Stimulated activated naive CD4-positive, alpha-beta T cell treated with Interleukin-2 at 50 U/mL for 16 hours (primary cell): ENCODE measurements at places on chromosomes 4 and X.

DNA sequence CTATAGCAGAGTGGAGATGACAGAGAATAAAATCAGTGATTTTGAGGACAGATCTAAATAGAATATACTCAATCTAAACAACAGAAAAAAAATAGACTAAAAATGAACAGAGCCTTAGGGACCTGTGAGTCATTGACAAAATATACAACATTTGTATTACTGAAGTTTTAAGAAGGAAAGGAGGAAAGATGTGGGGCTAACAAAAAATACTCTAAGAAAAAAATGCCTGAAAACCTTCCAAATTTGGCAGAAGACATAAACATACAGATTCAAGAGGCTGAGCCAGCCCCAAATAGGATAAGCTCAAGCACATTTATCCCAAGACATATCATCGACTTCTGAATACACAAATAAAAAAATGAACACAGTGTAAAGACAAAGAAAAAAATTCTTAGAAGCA is 123.6 kb upstream of the INTU start:
- DNase-seq, result no peak

- no peak for DNase-seq
Observed at GRCh38 chrX:85052636-85053343, 49.1 kb downstream of the APOOL start.

- DNase-seq, result no peak
Observed at GRCh38 chr4:28557755-28558154, 1697.1 kb downstream of the STIM2 start.

DNA sequence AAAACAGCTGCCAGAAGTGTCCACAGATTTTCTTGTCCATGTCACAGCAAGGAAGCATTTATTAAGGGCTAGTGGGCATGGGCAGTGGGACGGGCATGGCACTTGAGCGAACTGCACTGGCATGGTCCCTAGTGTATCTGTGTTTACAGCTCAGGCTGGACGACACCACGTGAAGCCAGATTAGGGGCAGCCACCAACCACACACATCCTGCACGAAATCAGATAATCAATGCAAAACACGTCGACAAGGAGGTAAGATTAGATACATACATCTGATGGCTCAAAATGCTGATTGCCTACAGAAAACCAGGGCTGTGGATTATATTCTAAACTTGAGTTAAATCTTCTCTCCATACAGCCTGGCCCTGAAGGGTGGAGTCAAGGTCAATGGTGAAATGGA is 103.8 kb upstream of the ATP6AP2 start:
- no peak for DNase-seq

GRCh38 chr4:84535901-84536300 is 36.8 kb upstream of the NKX6-1 start:
- no peak for DNase-seq

DNA sequence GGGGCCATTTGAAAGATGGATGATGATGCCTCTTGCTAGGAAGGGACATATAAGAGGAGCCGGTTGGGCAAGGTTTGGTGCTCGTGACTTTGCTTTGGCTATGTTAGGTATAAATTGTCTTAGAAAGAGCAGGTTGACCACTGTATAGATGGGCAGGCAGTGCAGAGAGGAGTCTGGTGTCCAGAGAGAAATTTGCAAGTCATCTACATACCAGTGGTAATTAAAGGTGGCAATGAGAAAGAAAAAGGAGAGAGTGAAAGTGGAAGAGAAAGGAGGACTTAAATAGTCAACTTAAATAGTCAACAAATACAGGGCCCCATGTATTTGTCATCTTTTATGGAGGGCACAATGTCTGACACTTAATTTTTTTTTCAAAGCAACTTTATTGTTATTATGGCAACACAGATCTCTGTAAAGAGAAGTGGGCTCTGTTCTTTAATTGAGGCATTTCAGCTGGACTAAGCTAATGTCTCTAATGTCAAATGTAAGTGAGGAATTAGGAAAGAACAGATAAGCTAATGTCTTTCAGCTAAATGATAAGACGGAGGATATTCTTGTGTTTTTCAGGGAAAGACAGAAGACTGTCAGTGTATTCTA is 75.4 kb upstream of the ANXA3 start:
- no peak for DNase-seq

- no peak for DNase-seq
Observed at GRCh38 chr4:130336585-130337217, 1240.7 kb downstream of the C4orf33 start.

DNA sequence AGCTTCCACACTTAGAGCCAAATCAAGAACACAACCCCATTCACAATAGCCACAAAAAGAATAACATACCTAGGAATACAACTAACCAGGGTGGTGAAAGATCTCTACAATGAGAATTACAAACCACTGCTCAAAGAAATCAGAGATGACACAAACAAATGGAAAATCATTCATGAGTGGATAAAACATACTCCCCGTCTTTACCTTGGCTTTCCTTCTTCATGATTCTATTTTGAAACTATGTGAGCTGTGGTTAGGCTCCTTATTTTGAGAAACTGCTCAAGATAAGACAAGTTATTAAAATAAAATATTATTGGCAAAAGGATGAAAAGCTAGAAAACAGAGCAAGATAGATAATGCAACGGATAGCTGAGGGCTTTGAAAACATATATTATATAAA is 598.1 kb upstream of the FAT1 start:
- no peak for DNase-seq

GRCh38 chr4:41655177-41655576 is 93.3 kb downstream of the PHOX2B start:
- no peak for DNase-seq

- DNase-seq, result no peak
Observed at GRCh38 chr4:107988763-107989035, 990 bp upstream of the HADH start.

DNA sequence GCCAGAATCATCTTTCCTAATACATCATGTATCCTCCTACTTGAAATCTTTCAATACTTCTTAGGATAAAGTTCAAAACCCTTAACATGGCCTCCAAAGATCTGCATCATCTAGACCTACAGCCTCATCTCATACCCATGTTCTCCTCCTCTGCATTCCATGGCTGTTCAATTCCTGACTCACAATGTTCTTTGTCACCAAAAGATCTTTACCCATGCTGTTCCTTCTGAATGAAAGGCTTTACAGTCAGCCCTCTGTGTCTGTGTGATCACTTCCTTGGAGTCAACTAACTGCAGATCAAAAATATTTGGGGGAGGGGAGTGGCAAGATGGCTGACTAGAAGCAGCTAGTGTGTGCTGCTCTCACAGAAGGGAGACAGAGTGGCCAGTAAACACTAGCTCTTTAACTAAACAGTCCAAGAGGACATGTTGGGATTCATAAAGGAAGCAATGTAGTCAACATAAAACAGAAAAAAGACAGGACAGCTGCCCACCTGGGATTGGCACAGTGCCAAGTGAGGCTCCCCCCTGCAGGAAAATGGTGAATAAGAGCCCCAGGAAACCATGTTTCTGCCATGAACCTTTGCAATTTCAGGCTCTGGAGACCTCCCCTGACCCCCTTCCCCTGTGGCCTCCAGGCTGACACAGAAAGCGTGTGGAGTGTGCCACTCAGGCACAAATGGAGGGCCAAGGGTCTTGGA is 31.9 kb downstream of the CBR4 start:
- no peak for DNase-seq

DNA sequence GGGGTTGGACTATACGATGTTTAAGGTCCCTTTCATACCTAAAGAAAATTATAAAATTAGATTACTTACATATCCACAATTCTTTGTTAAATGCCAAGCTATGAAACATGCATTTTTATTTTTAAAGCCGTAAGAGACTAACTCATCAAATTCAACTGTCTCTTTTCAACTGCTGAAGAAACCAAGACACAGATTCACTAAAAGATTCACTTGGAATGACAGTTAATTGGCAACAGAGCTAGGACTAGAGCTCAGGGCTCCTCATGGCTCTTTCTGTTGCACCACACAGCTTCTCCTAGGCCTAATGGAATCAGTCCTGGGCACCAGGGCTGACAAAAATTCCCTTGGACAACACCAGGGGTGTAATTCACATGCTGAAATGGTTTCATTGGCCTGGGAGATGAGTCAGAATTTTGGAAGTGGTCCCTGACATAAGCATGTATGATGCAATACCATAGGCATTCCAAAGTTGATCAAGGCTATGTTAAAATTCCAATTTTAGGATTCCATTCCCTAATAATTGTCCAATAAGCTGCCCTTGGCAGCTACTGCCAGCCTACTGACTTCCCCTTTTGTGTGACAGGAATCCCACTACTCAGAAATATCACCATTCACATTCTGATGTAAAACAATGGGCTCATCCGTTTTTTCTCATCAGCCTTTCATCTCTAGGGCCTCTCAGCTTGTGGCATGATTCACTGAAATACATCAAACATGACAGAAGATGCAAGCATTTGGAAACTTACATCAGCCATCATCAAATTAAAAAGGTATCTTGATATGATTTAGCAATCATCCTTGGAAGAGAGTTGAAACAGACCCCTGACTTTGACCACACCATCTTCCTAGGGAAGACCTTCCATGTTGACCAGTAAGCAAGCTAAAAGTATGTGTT is 54.2 kb downstream of the PLAC1 start:
- DNase-seq, result no peak

DNA sequence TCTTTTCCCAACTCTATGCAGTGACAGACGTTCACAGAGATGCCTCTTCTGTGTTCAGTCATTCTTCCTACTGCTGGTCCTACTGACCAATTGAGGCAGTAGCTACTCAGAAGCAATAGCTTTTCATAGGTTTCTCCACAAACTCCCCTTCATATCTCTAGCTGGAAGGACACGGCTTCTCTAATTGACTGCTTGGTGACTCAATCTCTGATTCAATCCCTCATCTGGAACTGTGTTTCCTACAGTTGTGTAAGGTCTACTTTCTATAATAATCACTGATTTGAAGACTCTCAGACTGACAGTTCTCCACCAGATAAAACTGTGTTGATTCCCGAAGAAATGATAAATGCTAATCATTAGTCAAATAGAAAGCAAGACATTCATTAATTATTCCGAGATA is 111.5 kb downstream of the DTHD1 start:
- no peak for DNase-seq

GRCh38 chr4:137688651-137689050 is 156.4 kb upstream of the PCDH18 start:
- no peak for DNase-seq

DNA sequence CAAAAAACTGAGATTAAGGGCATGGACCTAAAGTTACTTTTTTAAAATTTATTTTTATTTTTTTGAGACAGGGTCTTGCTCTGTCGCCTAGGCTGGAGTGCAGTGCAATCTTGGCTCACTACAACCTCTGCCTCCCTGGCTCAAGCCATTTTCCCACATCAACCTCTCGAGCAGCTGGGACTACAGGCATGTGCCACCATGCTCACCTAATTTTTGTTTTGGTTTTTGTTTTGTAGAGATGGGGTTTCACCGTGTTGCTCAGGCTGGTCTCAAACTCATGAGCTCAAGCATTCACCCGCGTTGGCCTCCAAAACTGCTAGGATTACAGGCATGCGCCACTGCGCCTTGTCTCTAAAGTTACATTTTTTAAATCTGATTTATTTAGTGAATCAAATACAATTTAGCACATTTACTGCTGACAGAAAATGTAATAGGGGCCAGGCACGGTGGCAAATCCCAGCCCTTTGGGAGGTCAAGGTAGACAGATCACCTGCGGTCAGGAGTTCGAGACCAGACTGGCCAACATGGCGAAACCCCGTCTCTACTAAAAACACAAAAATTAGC is 38.3 kb downstream of the GUCY1A1 start:
- no peak for DNase-seq

- no peak for DNase-seq
Observed at GRCh38 chr4:25485104-25485503, 108.0 kb downstream of the ANAPC4 start.

DNA sequence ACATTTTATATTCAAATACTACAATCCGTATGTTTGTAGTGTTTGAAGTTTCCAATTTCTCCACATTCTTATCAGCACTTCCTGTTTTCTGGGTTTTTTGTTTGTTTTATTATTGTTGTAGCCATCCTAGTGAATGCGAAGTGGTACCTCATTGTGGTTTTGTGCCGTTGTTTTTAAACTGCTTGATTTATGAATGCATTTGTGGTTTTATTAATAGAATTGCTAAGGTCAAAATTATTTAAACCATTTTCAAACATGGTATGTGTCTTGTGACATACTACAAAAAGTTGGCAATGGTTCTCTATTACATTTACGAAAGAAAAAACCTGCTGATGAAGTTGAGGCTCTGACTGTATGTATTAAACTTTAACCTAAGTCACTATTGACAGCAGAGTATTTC is 780.0 kb upstream of the MAGEB2 start:
- no peak for DNase-seq

- DNase-seq, result no peak
Observed at GRCh38 chr4:8315435-8316250, 46.1 kb downstream of the HTRA3 start.

- peak; percentile 14 for DNase-seq
Observed at GRCh38 chr4:8117278-8117682, 41.3 kb downstream of the ABLIM2 start.

- no peak for DNase-seq
Observed at GRCh38 chrX:74104356-74105015, 199.5 kb upstream of the ZCCHC13 start.

GRCh38 chr4:4724321-4724720 is 135.1 kb upstream of the MSX1 start:
- DNase-seq, result no peak

DNA sequence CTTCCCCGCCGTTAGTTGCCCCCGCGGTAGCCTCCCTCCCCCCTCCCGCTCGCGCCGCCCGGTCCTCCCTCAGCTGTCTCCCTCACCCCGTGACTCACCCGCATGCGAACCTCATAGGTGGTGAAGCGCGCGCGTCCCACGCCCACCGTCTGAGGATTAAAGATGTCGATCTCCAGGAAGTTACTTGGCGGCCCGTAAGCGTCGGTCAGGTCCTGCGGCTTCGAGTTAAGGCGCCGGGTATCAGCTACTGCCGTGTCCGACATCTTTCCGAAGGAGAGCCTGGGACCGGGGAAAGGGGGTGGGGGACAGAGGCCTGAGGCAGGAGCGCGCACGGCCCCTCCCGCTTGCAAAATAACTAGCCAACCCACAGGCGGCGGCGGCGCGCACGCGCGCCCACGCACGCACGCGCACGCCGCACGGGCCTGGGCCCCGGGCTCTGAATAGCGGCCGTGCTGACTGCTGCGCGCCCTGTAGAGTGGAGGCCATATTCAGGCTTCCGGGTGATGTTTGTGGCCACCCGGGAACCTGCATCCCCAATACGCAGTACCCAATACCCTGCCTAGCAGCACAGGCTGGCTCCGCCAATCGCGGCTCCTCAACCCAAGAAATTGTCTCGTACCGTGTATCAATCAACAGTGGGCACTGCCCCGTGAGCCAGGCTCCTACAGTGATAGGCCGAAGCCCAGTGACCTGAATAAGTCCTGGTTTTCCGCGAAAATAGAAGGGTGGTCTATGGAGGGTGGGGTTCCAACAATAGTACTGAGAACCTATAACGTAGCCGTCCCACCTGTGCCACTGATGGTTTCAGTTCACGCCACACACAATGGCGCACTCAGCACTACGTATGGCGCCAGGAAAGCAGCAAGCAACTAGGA is at the start of gene SNX12:
SNX12 (minus strand) TSS at position 291 of the 875 bp plus-strand sequence; CDS start at position 263, 28 bp downstream.
- peak; percentile 85 for DNase-seq
